ENCODE measurements at places on chromosomes 16 and 17.

DNA sequence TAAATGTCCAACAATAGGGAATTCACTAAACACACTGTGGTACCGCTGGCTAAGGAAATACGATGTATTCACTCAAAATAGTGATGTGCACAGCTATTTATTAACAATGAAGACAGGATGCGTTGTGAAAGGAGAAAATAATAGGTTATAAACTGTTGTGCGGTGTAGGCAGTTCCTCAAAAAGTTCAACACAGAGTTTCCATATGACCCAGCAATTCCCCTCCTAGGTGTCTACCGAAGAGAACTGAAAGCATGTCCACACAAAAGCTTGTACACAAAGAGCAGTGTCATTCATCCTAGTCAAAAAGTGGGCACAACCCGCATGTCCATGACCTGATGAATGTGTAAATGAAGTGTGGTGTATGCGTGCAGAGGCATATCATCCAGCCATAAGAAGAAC lies 1.2 kb upstream of the CES1 start:
- H3K4me1 ChIP-seq = no peaks in the 10 kb centered on the region
- H3K27ac ChIP-seq = no peak overlapping the region
- H3K4me3 ChIP-seq = no peak overlapping the region
- H3K36me3 ChIP-seq = no peaks in the 10 kb centered on the region

GRCh38 chr17:39666601-39667261 lies 1.5 kb upstream of the PNMT start:
- H3K27me3 ChIP-seq = peaks cover 28% of the 10 kb centered on the region
- H3K4me3 ChIP-seq = no peak overlapping the region
- H3K27ac ChIP-seq = no peak overlapping the region
- no peaks in the 10 kb centered on the region for H3K36me3 ChIP-seq
- H3K4me1 ChIP-seq = peaks cover 5% of the 10 kb centered on the region

- H3K27me3 ChIP-seq = no peaks in the 10 kb centered on the region
- DNase-seq = no peak
- peak overlapping the region; percentile 87 for H3K27ac ChIP-seq
- H3K4me1 ChIP-seq = peaks cover 87% of the 10 kb centered on the region
- H3K36me3 ChIP-seq = peaks cover 29% of the 10 kb centered on the region
Measured at GRCh38 chr16:11101695-11102522, 154.1 kb downstream of the SOCS1 start.

- no peaks in the 10 kb centered on the region for H3K36me3 ChIP-seq
- H3K4me1 ChIP-seq = peaks cover 17% of the 10 kb centered on the region
- peaks cover 15% of the 10 kb centered on the region for H3K27me3 ChIP-seq
- DNase-seq = no peak
- no peak overlapping the region for H3K4me3 ChIP-seq
Measured at GRCh38 chr16:70804734-70805169, 3.8 kb upstream of the VAC14 start.

DNA sequence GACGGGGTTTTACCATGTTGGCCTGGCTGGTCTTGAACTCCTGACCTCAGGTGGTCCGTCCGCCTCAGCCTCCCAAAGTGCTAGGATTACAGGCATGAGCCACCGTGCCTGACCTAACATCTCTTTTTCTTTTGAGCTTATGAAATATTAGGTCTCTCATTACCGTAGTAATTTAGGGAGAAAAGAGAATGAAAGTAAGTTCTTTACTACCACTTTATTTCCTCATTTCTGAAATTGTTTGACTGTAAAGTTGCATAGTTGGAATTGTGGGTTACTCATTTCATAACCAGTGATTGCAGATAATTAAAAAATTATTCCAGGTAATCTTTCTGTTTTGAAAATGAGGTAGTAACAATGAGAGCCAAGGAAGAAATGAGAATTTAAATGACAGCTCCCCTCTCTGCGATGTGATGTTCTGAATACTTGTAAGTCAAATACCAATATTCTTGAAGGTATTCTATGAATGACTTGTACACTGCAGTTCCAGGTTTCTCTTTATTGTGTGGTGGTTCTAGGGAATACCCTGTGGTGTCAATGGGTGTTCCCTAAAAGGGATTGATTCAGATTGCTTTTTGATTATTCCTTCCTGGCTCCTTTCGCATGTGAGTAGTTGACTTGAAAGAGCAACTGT lies 28.3 kb downstream of the MAP2K4 start:
- peaks cover 3% of the 10 kb centered on the region for H3K36me3 ChIP-seq
- peaks cover 32% of the 10 kb centered on the region for H3K4me1 ChIP-seq

- no peaks in the 10 kb centered on the region for H3K4me1 ChIP-seq
- no peaks in the 10 kb centered on the region for H3K27me3 ChIP-seq
- no peak overlapping the region for H3K4me3 ChIP-seq
- DNase-seq = no peak
- no peak overlapping the region for H3K27ac ChIP-seq
Measured at GRCh38 chr16:12519986-12520385, 283.7 kb downstream of the CPPED1 start.

Measured in activated CD4-positive, alpha-beta T cell treated with anti-CD3 and anti-CD28 coated beads, Interleukin-2, amount 10 ng/mL, durations not matched to agents 7 days and 5 days (primary cell).